ENCODE measurements at places on chromosomes 6 and 20. TPM values are rescaled to one million over a fixed set of nuclear protein-coding genes. Genes with fewer than 3 reads are reported as not detected.

Gene GSTA4
- 25.3 TPM for total RNA-seq

Gene CFAP206
- 0.29 TPM for total RNA-seq

- no peak for DNase-seq
These were observed 273.9 kb downstream of the CDC5L start for GRCh38 chr6:44661221-44662008.

GRCh38 chr6:782141-782540 lies 89.2 kb upstream of the EXOC2 start:
- DNase-seq, result no peak

DNA sequence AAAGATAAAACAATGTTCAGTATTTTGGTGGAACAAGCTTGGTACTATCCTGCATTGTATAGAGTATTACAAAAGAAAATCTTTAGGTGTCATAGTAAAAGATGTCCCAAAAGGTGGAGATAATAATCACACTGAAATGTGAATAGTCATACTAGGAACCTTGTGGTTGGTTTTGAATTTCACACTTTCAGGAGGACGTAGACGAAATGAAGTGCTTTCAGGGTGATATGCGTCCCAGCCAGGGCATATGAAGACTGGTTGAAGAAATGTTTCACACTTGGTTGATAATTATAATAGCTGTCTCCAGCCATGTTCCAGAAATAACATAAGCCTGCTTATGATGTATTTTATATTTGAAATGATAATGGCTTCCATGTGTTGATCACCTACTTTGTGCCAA lies 60.4 kb downstream of the SCAND1 start:
- no peak for DNase-seq

- DNase-seq, result no peak
These were observed 368.2 kb downstream of the EPM2A start for GRCh38 chr6:145367149-145367548.

- peak; percentile 89 for DNase-seq
These were observed 26.6 kb upstream of the DAAM2 start for GRCh38 chr6:39765508-39766065.

DNA sequence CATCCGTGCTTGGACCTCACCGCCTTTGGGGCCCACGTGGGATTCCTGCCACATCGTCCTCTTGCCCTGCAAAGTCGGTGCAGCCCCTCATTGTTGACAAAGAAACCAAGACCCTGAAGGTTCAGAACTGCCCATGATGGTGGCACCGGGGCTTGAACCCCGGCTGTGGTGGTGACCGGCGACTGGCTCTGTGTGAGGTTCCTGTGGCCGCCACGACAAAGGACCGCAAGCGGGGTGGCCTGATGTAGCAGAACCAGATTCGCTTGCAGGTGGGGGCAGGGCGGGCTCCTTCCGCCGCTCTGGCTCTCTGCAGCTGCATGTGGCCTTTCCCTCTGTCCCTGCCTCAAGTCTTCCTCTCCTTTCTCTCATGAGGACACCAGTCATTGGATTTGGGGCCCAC lies 28.7 kb downstream of the SLCO4A1 start:
- DNase-seq, result no peak

Gene STX7
- 87.6 TPM for total RNA-seq

DNA sequence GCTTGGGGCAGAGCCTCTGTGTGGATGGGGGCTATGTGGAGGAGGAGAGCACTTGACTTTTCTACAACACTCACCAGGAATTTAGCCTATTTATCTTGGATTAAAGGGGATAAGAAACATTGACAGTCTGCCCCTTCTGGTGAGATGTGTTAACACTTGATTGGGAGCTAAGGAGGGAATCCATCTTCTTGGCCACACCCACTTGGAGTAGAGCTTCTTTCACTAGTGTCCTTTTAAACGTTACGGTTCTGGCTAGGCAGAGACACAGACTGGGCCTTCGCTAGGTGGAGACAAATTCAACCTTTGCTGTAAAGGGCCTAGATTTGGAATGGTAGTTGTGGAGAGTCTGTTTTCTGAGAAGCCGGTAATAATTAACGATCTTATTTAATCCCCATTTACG lies 15.5 kb upstream of the TPBG start:
- DNase-seq, result peak; percentile 82

Gene ELOVL4
- 4.3 TPM for total RNA-seq

Gene ZSWIM1
- total RNA-seq, result 13.7 TPM

DNA sequence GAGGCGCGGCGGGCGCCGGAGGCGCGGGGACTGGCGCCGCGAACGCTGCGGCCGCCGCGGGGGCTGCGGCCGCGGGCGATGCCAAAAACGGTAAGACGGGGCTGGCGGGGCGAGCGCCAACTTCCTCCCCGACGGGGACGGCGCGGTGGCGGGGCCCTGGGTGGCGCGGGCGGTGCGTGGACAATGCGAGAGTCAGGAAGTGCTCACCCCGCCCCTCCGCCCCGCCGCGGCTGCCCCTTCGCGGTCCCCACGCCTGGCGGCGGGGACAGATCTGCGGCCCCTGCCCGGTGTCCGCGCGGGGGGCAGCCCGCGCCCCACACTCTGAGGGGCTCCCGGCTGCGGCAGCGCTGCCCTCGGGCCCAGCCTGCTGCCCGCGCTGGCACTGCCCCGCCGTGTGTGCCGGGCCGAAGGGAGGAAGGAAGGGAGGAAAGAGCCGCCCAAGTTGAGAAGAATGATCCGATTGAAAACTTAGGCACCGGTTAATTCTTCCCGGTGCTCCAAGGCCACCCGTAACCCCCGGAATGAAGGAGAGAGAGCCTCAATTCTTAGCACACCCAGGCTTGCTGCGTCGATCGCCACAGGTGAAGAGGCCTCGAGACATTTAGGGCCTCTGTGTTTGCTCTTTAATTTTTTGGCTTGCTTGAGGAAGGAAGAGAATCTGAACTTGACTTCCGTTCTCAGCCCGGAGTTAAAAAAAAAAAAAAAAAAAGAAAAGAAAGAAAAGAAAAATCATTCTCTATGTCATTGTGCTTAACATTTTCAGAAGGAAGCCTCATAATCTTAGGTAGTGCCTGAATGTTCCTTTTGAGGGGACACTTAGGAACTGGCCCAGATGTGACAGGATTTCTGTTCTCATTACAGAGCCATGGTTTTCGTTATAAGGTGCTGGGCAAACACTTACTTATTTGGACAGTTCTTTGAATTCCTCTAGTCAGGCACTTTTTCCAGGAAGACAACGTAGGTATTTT lies 982 bp downstream of the HECA start:
- peak; percentile 17 for DNase-seq

- no peak for DNase-seq
These were observed 87.8 kb downstream of the SLC2A10 start for GRCh38 chr20:46797206-46797605.

DNA sequence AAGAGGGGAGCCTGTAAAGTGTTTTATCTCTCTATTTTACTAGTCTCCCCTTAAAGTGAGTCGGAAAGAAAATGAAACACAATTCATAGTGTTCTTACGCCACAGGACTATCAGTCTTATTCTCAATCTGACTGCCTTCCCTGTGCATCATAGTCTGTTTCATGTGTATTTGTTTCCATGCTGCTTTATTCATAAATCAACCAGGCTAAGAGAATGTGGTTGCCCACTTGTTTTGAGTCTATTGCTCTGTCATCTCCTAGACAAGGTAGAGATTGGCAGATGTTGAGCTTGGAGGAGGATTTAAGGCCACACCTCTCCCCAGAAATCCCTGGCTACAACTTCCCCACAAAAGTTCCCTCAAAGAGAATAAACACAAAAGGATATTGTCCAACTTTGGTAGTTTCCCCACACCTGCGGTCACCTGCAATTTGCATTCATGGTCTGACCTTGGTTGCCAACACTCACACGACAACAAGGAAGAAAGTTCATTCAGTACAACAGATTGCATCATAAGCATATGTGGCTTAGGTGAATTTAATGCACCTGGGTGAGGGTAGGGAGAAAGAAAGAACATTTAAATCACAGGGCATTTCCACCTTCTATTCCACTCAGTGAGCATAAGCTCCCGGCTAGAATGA lies 167.1 kb upstream of the FBXL4 start:
- no peak for DNase-seq

Gene EPPIN
- total RNA-seq, result not detected

DNA sequence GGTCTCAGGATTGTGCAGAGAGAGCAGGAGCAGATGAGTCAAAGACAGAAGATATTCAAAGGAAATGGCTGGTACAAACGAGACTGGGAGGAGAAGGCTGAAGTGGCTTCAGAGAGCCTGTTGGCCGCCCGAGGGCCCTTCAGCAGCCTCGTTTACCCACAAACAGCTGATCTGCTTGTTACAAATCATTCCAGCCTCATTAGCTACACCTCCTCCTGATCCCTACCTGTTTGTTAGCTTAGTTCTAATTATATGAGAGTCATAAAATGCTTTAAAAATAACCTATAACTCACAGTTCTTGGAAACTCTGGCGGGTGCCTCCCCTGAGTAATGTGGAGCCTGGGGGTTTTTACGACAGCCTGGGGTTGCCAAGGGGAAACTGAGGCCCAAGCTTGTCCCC lies 12.6 kb downstream of the GLP1R start:
- DNase-seq, result no peak

DNA sequence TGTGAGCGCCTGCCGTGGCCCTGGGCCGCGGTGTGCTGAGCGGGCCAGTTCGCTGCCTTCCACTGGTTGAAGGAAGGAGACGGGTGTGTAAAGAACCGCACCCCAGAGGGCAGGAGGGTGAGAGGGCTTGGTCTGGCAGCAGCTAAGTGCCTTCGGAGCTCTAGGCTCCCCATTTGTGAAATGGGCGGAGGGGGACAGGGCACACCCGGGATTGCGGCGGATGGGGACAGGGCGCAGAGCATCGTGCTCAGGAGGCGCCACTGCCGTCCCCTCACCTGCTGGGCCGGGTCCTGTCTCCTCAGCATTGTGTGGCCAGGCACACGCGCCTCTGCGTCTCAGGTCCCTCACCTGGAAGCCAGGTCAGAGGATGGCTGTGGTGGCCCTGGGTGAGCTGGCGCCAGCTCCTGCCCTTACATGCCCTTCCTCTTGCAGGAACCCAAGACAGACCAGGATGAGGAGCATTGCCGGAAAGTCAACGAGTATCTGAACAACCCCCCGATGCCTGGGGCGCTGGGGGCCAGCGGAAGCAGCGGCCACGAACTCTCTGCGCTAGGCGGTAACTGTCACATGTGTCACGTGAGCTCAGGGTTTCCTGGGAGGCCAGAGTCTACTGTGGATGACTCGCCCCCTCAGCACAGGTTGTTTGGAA lies 3.1 kb downstream of the ADRM1 start:
- DNase-seq, result no peak

- peak; percentile 51 for DNase-seq
These were observed 94.7 kb downstream of the CLIC5 start for GRCh38 chr6:45920819-45921511.

- DNase-seq, result no peak
These were observed 42.1 kb downstream of the MAP3K4 start for GRCh38 chr6:161033667-161034066.

GRCh38 chr6:44260011-44260410 lies 2.7 kb upstream of the SLC35B2 start:
- DNase-seq, result no peak

DNA sequence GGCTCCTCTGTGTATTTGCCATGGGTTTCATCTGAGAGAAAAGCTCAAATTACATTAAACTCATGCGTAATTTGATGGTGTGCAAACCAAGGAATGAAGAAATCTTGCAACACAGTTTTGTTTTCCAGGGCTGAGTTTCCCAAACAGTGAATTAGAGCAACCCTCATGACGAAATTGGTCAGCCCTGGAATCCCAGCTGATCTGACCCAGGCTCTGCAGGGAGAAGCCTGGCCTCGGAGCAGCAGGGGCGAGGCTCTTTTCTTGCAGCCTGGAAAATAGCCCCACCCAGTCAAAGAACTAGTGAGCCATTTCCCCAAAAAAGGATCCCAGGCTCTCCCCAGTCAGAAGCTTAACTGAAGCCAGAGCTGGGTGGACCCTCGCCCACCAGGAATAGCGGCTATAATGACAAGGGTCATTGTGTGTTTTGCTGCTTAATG lies 107.3 kb upstream of the SNX9 start:
- DNase-seq, result no peak

GRCh38 chr20:60095456-60095855 lies 137.2 kb downstream of the CDH26 start:
- no peak for DNase-seq

DNA sequence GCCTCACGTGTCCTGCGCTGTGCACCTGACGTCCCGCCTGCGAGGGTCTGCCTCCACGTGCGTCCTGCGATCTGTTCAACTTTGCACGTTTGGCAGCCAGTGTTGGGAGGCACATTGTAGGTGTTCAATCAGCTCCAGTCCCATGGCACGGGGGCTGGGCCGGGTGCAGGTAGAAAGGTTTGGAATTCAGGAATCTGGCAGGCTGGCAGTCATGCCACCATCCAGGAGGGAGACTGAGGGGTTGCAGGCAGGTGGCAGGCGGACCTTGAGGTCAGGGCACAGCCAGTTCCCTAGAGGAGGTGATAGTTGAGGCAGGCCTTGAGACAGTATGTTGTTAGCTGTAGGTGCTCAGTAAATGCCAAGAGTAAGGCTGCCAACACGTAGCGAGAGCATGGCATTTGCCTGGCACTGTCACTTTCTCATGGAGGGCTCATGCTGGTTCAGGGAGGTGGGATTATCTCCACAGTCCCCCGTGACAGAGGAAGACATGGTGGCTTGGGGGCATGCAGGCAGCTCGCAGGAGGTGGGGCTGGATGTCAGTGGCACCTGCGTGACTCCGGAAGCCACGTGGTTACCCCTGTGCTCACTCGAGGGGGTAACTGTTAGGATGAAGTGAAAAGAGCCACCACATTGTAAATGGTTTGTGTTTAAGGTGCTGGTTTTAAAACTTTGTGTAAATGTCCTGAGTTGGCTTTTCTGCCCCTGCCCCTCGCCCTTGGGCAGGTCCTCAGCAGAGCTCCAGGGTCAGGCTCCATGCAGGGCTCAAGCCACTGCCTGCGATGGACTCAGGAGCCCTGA lies 111.8 kb upstream of the FRMD1 start:
- DNase-seq, result no peak

GRCh38 chr20:23205611-23206041 lies 119.5 kb upstream of the CD93 start:
- DNase-seq, result no peak

Gene NOX3
- not detected for total RNA-seq

DNA sequence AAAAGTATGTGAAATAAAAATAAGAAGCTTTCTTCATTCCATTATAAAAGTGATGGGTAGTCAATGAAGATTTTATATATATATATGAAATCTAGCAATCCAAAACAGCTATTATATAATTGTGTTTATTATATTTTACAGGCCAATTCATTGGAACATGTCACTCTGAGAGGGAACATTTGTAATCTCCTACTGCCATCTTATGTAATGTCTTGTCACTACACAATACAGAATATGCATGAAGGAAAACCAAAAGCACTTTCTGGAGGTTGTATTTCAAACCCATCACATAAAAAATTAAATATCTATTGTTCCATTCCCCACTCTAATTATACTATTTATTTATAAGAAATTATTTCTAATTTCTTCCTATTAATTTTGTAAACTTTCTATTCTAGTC lies 31.5 kb upstream of the IRAK1BP1 start:
- DNase-seq, result peak; percentile 13

Gene C20orf144
- total RNA-seq, result not detected

Gene SIGLEC1
- not detected for total RNA-seq

Measured in SK-MEL-5 (cell line).